Activated CD4-positive, CD25-positive, alpha-beta regulatory T cell treated with anti-CD3 and anti-CD28 coated beads, Interleukin-2, amount 50 U/mL, for 16 hours (primary cell): ENCODE measurements at places on chromosomes 3 and 15.

DNA sequence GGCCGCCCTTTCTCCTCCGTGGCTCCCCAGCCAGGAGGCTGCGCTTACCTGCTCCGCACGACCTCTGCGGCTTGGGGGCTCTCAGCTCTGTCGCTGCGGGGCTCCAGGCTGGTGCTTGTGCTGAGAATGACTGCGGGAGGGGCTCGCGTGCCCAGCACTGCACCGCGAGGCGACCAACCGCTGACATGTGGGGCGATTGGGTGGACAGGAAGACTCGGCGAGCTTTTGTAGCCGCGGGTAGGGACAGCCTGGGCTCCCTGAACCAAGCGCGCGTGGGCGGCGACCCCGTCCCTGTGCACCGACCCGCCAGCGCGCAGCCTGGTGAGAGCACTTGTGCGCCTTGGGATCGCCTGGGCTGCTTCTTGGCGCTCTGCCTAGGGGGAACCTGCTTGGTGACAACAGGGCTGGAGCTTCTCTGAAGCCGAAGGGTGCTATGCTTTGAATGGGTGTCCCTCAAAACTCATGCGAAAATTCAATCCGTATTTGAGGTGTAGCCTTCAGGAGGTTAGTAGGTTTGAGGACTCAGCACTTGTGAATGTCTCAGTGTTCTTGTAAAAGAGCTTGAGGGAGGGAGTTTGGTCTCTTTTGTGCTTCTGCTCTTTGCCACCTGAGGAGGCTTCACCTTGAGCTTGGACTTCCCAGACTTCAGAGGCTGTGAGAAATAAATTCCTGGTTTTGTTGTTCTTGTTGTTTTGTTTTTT, 50.4 kb downstream of the IL12A start:
- no peak for DNase-seq

- no peak for DNase-seq
Observed at GRCh38 chr3:87792534-87793336, 266.1 kb downstream of the CGGBP1 start.

DNA sequence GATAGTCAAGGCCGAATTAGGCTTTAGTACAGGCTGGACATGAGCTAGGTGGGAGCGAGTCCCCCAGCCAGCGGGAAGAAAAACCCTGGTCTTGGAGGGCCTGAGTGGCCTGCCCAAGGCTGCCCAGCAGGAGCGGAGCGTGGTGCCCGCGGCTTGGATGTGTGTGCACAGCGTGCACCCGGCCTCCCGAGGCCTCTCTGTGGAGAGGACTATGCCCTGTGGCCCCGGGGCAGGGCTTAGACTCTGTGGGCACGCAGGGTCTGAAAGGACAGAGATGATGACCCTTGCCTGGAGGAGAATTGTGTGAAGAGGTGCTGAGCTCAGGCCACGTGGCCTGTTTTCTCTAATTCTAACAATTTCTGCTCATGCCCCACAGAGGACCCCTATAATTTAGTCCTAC, 124.6 kb upstream of the IQSEC1 start:
- no peak for DNase-seq

GRCh38 chr3:186600896-186601295, 12.0 kb upstream of the AHSG start:
- no peak for DNase-seq

- DNase-seq: no peak
Observed at GRCh38 chr3:128483657-128484403, 9.2 kb downstream of the GATA2 start.

DNA sequence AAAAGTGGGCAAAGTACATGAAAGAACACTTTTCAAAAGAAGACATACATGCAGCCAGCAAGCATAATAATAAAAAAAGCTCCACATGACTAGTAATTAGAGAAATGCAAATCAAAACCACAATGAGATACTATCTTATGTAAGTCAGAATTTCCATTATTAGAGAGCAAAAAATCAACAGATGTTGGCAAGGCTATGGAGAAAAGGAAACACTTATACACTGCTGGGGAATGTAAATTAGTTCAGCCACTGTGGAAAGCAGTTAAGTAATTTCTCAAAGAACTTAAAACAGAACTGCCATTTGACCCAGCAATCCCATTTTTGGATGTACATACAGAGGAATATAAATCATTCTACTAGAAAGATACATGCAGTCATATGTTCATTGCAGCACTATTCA, 360.7 kb downstream of the NSUN3 start:
- DNase-seq: no peak

DNA sequence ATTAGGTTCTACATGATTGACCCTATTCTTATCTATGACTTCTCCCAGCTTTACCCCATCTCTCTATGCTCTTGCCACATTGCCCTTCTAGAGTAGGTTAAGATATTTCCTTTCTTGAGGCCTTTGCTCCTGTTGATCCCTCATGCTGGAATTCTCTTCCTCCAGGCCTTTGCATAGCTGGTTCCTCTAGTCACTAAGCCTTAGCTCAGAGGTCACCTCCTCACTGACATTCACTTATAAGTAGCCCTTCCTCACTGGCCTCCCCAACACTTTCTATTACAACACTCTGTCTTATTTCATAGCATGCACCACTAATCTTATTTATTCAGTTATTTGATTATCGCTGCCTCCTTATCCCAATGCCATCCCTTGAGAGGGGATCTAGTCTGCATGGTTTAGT, 228.4 kb upstream of the COL8A1 start:
- no peak for DNase-seq

DNA sequence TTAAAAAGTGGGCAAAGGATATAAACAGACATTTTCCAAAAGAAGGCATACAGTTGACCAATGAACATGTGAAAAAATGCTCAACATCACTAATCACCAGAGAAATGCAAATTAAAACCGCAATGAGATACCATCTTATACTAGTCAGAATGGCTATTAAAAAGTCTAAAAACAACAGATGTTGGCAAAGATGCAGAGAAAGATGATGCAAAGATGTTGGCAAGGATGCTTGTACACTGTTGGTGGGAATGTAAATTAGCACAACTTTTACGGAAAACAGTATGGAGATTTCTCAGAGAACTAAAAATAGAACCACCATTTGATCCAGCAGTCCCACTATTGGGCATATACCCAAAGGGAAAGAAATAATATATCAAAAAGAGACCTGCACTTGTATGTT, 53.5 kb downstream of the TLNRD1 start:
- no peak for DNase-seq

DNA sequence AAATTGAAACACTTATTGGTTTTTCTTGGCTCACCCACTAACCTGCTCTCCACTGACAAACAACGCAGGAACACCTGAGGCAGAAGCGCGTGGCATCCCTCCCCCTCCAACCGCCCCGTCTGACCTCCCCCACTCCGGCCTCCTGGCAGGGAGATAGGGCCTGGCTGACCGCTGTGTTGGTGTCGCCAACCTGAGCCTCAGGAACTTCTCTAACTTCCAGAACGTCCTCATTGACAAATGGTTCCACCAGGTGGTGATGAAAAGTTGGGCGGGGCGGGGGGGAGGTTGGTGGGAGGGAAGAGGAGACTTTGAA, 22.8 kb downstream of the IL17RD start:
- DNase-seq: no peak

DNA sequence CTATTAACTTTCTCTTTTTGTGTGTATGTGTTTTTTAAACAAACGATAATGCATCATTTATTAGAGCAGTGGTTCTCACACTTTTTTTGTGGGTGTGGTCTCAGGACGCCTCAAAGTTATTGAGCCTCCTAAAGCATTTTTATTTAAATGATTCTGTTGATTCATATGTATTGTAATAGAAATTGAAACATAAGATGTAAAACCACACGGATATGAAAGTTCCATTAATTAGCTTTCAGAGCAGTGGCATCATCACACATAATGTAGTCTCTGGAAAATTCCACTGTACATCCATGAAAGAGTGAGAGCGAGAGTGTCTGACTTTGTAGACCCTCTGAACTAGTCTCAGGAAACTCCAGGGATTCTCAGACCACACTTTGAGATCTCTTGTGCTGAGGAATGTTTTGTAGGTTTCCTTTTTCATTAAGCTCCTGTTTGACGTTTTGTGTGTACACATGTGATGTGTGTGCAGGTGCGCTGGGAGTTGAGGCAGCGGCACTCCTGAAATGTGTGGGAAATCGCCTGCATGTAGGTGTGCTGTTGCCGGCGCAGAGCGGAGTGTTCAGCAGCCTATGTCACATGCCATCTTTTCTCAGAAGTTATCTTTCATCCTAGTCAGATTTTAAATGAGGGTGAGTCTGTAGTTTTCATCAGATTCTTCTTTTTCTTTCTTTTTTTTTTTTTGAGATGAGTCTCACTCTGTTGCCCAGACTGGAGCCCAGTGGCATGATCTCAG, 5.3 kb upstream of the TRAK1 start:
- DNase-seq: no peak

- no peak for DNase-seq
Observed at GRCh38 chr15:69360642-69361041, 53.5 kb upstream of the KIF23 start.

DNA sequence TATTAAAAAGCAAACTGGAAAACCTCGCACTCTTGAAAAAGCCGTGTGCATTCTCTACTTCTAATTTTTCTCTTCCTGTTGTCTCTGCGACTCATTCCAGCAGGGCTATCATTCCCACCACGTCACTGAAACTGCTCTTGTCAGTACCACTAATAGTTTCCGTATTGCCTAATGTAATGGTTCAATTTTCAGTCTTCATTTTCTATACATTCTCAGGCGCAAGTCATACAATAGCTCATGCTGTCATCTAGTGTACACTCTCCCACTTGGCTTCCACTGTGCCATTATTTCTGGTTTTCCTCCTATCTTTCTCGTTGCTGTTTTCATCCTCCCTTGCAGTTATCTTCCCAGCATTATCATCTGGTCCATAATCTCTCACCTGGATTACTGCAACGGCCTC, 160.2 kb downstream of the SPATA16 start:
- no peak for DNase-seq

DNA sequence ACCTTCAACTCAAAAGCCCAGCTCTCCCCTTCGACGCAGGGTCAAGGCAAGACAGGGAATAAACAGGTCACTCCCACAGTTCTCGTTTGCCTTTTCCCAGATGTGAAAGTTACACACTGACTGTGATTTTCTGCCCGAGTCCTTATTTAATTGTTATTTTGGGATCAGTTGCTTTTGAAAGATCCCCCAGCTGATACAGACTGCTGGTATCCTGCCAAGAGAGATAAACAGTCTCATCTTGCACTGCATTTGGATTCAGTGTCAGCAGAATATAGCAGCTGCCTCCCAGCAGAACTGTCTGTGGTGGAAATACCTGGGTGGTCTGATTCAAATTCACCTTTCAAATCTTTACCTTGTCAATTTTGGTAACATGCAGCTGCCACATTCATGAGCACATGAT, 56.0 kb upstream of the FAM3D start:
- no peak for DNase-seq

DNA sequence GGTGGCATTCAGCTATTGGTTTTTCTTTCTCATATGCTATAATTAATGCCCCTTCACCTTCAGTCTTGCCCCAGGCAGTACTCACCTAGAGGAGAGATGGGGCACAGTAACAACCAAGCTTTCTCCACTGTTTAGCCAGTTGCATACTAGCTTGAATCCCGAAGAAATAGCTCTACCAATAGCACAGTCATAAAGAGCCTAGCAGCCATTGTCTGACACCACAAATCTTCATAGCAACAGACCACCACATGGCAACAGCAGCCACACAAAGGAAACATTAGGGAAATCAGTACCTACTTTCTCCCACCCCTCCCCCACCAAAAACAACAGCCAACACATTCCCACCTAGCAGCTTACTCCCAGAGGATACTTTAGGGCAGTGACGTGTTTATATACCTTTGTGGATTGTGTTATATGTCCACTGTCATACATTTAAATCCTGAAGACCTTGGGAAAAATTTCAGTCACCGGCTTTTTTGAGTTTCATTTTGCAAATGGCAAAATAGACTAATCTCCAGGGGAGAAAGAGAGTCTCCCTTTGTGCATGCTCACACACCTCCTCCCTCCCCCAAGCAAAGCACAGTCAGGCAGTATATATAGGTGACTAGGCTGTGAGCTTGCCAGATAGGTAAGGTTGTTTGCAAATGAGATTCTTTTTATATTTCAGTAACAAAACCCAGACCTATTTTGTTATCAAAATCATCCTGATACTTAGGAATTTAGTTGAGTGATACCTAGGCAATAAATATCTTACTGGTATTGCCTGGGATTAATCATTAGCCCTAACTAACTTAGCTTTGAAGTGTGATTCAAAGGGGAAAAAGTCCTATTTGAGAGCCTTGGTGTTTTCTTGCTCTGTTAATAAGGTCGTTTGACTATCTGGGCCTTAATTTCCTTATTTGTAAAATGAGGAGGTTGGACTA, 140.6 kb downstream of the RBPMS2 start:
- no peak for DNase-seq

DNA sequence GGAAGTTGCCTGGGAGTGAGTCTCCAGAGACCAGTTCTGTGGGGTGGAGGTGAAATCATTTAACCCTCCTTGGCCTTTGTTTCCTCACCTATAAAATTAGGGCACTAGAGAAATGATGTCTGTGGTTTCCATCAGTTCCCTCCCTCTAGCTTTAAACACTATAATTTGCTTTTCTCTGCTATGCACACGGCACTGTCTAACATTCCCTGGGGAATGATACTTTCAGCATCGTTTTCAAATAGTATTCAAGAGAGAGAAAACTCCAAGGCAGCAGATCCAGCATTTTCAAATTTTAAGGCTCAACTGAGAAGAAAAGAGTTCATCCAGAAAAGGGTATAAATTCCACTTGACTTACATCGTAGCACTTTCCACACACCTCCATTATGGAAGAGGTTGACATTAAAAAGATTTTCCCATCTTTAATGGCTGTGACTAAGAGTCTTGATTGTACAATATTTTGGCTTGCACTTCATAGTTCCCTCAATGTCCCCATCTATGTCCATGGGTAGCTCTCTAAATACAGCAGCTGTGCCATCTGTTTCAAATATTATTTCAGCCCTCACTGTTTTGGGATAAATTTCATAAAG, 137.7 kb upstream of the ZPLD1 start:
- no peak for DNase-seq

DNA sequence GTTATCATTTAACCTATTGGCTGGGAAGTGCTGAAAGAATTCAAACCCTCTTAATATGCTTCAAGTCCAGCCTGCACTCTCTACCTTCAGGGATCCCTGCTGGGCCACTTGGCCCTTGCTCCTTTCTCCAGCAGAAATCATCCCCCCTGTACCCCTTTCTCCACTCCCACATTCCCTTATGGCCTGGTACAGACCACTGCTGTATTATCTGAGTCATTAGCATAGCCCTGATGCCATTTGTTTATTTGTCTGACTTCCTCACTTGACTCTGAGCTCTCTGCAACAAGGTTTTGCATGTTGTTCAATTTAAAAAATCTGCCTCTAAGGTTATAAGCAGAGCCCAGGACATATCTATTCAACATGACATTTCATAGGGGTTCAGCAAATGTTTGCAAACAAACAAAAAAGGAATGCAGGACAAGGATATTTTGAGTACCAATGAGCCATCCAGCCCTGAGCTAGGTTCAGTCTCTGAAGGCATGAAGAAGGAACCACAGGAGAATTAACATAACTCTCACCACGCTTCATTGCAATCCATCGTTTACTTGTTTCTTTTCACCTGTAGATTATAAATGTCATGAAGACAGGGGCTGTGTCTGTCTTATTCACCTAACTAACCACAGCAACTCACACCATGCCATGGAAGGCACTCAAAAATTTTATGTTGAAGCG, 26.6 kb upstream of the HES1 start:
- no peak for DNase-seq
